ENCODE measurements at places on chromosomes 7 and 10.

- no peak for DNase-seq
These were observed 61.7 kb upstream of the C1QL3 start for GRCh38 chr10:16583382-16583781.

DNA sequence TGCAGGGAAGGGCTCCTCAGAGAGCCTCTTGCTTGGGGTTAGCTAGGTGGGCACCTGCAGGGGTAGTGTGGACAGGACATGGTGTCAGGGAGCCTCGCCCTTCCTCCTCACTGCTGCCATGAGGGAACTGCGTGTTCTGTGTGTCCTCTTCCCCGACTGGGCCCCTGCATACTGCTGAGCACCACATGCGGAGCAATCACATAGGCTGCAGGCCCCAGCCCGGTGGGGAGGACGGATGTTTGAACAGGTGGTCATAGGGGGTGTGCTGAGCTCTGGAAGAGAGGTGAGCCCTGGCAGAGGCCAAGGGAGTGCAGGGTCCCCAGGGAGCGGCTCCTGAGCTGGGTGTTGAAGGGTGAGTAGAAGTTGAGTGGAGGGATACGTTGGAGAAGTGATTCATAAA, 48.3 kb upstream of the ZMIZ2 start:
- no peak for DNase-seq

GRCh38 chr10:132446661-132447445, 49.9 kb downstream of the PWWP2B start:
- peak; percentile 85 for DNase-seq

DNA sequence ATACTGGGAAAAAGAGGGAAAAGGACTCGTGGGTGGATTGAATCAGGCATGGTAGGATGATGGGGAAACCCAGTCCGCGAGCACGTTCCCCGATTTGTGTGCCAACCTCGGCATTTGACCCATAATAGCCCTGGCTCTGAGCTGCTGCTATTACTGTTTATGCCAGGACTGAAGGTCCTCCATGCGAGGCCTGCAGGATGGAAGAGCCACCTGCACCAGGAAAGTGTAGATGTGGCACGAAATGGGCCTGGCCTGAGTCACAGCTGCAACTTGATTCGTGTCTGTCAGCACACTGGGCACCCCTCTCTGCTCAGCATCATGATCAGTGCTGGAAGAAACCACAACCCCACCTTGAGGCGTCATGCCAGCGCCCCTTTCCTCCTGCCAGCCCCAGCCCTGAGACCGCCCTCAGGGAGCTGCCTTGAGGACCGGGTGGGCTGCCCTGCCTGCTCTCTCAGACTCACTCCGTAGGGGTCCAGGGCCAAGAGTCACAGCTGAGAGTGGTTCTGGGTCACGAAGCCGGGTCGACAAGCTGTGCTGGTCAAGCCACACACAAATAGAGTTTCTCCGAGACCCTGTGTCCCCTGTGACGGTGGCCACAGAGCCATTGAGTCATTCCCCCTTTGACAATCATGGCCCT, 74.4 kb downstream of the CHST15 start:
- DNase-seq: no peak

DNA sequence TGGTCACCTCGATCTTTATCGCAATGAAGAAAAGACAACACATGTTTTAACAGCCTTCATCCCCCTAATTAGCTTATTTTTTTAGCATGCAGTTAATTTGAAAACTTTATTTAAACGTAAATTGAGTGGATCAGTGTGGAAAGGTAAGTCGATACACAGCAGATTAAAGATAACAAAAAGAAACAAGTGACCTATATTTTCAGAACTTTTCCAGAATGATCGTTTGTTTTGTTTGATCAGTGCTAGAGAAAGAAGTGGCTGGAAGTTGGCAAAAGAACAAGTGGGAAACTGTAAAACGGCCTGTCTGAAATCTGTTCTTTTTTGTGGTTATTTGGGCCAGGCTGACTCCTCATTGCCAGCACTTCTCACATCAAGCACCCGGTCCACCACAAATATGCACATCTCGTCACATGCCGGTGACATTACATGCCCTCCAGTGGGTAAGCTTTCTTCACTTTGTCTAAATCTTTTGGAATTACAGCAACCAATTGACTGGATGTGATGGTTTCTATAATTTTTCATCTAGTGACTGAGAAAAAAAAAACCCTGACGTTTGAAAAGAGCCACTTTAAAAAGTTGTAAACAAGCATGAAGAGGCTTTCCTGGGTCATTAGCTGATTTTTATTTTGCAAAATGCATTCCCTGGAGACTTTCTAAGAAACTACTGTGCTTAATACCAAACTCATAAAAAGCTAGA, 33.2 kb downstream of the C7orf33 start:
- DNase-seq: peak; percentile 85

DNA sequence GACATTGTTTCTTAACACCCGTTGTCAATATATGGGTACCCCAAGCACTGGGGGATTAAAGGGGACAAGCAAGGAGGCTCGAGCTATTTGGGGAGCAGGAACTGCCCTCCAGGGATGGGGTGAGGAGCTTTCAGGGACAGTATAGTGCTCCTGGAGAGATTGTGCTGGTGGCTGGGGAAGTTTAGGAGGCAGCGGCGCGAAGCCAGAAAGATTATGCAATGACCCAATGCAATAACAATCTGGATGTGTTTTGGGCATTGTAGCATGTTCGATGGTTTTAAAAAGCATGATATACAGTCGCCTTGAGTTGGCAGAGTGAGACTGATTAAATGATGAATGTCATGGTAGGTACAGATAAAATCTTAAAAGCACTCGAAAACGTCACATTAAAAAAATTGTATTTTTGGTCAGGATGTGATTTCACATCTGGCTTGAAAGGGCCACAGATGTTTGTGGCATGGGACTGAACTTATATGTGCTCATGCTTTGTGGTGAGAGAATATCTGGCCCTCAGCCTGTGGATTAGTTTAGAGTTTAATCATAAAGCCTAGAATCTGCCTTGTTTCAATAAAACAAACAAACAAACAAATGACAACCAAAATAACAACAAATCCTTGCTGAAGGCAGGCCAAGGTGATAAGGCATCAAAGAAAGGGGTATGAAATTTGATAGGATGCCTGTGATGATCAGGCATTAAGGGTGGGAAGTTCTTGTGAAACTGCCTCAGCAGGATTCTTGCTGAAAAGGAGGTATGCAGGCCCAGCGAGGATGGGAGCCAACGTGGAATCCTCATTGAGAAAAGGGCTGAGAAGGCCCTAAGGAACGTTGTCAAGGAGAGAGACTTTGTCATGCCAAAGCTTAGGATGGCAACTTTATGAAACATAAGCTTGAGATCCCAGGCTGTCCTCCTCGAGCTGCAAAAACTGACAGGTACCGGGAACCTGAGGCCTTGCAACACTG, 417.1 kb upstream of the KLF6 start:
- no peak for DNase-seq

DNA sequence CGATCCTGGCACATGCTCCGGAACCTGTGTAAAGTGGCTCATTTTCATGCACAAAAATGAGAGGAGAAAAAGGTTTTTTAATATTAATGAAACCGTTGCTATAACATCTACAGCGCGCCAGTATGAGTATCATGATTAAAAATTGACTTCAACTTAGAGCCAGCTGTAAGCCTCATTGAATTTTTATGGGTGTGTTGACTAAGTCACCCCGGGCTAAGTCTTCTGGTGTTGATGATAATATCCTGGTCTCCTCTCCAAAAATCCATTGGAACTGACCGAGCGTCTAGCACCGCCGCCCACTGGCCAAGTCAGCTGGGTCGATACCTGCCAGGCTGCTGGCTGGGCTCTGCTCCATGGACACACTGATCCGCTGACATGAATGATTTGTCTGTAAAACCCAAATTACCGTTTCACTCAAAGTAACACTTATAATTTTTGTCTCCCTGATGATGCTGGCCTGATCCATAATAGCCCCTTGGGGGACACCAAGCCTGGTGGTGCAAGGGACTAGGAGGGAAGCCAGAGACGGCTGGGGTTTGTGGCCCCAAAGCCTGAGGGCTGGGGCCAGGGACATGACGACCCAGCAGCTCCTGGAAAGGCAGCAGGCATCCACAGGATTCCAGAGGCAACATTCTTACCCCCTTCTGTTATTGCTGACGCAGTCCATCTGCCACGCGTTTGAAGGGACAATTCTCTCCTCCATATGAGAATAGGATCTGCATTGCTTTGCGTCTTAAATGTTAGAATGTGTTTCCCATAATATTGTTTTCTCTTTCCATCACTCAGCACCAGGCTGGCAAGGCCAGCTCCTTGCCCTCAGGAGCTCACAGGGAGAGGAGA, 131.0 kb upstream of the PPP2R2D start:
- no peak for DNase-seq

DNA sequence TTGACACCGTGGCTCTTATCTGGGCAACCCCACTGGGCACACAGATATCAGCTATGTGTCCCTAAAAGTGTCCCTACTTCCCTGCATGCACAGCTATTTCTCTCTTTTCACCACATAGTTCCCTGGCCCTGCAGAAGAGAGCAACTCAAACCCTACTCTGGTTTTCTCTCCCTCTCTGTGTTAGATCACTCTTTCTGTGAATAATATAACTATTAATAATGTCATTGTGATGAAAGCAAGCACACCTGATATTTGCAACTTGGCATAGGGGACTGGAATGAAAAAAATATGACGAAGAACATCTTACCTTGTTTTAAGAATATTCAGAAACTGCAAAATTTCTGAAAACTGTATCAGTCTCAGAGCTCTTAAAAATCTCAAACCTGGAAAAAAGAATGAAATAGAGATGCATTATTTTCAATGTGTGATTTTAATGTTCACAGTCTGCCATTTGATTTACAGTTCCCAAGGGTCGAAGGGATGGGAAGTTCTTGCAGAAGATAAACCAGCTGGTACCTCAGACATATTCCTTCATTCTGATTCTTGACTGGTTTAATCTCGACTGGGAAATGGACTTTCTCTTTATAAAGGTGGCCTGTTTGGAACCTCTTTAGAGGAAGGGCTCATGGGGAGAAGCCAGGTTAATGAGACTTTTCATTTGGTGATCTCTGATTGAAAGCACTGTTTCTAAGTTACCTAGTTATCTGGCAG, 516.8 kb downstream of the KCNMA1 start:
- no peak for DNase-seq

DNA sequence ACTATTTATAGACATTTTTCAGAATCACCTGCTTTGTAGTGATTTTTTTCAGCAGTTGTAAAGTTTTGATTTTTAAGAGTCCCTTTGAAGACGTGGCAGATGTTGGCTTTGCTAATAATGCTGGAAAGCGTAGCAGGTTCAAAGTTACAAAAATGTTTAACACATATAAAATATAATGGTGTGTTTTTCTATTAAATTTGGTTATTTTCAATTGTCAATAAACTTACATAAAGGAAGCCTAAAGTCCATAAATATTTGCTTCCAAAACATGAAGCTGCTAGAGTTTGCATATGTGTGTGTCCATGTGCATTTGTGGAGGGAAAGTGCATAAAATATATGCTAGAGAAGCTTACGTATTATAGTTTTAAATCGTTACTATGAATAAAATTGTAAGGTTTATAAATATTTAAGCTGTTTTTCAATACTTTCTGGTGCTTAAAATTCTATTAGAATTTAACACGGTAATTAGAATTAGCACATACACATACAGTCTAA, 3.7 kb downstream of the MEOX2 start:
- no peak for DNase-seq

- DNase-seq: no peak
These were observed at the start of gene ACTL6B for GRCh38 chr7:100655908-100656674. Gene ACTL6B, minus strand, starts transcription at chr7:100656448. Its CDS starts 94 bp downstream, at chr7:100656354.

GRCh38 chr10:17028798-17029197, 100.8 kb downstream of the CUBN start:
- DNase-seq: no peak

DNA sequence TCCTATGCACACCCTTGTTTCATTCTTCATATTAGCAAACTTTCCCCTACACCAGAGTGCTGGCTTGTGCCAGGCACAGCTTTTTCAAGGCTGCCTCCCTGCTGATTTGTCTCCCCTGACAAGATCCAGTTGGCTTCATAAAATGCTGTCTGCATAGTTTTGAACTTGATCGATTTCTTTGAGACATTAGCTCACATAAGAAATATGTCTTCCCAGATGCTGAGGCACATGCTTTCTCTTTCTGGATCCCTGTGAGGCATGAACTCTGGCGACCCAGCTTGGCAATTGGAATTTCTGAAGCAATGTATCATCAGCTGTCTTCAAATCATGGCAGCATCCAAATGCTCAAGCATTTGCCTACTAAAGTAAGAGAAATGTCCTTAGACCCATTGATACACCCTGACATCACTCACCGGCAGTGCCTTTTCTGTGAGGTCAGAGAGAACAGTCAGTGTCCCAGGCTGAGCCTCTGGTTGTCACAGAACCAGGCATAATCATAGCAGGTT, 616.4 kb upstream of the GHITM start:
- no peak for DNase-seq

GRCh38 chr7:126768836-126769235, 483.9 kb downstream of the GRM8 start:
- no peak for DNase-seq

DNA sequence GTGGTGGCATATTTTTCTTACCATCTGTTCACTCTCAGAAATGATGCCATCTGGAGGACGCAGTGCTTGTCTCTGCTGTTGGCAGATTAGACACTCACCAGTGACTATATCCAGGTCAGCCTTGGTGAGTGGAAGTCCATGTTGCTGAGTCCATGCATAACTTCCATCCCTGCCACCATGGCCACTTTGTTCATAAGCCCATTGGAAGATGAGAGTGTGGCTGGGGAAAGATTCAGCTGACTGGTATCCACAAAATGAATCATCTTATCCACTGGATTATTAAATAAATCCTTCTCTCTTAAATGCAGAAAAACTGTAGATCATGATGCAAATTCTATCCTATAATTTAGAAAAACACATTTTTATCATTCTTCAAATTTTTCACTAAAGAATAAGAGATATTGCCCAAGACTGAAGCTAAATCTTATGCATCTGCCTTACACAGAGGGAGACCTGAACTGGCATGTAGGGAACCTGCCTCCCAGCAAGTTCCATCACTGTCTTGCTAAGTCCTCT, 726.9 kb downstream of the TNS3 start:
- no peak for DNase-seq

GRCh38 chr7:141417506-141417905, 133.7 kb upstream of the AGK start:
- DNase-seq: no peak

DNA sequence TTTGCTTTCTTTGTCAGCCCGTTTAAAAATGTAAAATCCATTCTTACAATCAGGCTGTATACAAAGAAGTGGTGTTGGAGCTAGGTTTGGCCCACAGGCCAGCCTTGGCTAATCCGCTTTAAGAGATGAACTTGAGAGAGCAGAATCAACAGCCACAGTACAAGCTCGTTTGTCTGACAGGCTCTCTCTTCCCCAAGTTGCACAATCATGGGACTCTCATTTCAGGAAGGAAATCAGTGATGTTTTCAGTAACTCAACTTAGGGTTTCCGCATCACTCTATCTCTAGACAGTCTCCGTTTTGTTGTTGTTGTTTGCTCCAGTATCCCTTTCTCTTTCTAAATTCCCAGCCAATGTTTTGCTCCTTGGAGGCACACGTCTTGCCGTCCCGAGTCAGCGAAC, 582.0 kb upstream of the MKI67 start:
- DNase-seq: peak; percentile 80
